ENCODE measurements at places on chromosomes 6 and 20.

DNA sequence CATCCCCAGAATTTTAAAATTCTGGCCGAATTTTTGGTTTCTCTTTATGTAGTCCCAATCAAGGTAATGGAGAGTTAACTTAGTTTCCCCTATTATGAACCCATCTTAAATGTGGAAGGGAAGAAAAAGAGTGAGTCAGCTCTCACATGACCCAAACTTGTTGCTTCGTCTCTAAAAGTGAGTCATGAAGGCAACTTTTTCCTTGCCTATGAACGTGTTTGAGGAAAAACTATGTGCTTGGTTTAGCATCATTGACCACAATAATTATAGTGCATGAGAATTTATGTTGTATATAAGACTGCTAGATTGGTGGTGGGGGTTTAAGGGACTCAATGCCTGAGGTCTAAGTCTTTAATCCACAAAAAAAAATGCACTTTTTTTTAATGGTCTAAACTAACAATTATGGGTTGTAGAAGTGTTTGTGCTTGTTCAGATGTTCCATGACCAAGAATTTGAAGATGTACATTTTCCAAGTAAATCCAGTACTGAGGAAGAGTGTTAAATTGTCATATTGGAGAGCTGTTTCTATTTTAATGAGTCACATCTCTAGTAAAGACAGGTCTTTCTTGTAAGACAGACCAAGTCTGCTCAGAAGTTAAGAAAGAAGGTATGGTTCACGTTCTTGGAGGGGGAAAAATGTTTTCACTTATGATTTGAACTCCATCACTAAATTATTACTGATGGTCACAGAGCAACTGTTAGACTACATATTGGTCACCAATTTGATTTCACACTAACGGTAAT is 409.9 kb upstream of the MARCKS start:
- DNase-seq, result no peak

DNA sequence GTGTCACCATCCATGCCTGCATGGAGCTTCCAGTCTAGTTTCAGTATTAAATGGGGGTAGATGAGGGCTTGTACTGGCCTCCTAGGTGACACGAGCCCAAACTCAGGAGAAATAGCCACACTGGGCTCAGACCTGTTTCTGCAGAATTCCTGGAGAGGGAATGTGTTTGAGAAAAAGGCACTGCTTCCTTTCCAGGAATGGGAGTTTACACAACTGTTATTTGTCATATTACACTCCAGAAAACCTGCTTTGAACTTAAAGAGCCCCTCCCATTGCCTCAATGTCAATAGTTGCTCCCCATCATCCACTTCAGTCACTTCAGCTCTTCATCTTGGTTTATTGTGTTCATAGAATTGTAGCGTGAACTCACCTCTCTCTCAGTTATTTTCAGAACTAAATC is 151.5 kb downstream of the CFAP61 start:
- peak; percentile 32 for DNase-seq

- no peak for DNase-seq
Measured at GRCh38 chr20:53243152-53243551, 271.0 kb downstream of the TSHZ2 start.

GRCh38 chr6:128280960-128281359 is 239.4 kb downstream of the PTPRK start:
- DNase-seq, result no peak

- no peak for DNase-seq
Measured at GRCh38 chr20:35568645-35569044, 26.8 kb downstream of the ERGIC3 start.

GRCh38 chr6:111976139-111976538 is 77.8 kb upstream of the CCN6 start:
- no peak for DNase-seq

DNA sequence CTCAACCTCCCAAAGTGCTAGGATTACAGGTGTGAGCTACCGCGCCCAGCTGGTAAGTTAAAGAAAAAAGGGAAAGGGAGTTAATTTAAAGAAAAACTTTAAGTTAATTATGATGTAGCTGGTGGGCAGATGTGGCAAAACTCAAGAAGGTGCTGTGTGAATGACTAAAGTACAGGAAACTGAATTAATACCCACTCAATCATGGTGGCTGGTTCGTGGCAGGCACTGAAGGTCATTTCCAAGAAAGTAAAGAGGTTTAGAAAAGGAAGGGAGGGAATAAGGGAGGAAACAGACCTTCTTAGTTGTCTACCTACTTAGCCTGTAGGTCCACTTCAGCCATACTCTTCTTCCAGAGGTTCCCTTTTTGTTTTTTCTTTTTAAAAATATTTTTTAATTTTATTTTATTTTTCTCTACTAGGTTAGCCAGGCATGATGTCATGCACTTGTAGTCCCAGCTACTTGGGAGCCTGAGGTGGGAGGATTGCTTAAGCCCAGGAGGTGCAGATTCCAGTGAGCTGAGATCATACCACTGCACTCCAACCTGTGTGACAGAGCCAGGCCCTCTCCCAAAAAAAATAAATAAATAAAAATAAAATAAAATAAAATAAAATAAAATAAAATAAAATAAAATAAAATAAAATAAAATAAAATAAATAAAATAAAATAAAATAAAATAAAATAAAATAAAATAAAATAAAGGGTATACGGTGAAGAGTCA is 11.9 kb upstream of the TGM3 start:
- DNase-seq, result no peak
